Activated T-cell treated with anti-CD3 and anti-CD28 coated beads, Interleukin-2, amount 50 U/mL, for 1 hour (primary cell): ENCODE measurements at places on chromosomes 5 and 9.

DNA sequence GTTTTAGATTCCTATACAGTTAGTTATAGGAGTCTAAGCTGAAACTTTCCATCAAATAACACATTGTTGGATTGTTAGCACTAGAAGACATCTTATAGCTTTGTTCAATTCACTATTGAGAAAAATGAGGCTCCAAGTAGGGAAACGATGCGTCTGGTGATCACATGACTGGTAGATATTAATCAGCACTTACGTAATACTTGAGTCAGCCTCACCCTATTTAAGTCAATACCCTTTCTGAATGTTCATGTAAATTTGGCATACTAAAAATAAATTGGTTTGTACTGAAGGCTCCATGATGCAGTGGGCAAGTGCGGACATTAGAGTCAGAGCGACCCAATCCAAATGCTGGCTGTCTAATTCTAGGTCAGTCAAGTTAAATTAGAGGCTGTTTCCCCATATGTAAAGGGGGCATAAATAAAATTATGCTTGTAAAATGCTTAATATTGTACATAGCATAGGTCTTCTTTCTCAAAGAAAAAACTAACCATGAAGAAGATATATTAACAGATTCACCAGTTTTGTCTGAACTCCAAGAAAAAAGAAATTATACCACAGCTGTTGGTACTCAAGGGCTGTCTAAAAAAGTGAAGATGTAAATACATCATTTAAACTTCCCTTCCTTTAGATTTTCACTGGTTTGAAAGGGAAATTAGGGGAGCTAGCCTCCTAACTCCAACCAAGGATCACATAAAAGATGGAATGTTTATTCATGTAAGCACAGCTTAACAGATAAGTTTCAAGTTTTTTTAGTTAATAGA is 406.6 kb upstream of the TLE4 start:
- DNase-seq, result no peak

- DNase-seq, result no peak
These were observed 388.1 kb upstream of the ACO1 start for GRCh38 chr9:31996331-31996730.

DNA sequence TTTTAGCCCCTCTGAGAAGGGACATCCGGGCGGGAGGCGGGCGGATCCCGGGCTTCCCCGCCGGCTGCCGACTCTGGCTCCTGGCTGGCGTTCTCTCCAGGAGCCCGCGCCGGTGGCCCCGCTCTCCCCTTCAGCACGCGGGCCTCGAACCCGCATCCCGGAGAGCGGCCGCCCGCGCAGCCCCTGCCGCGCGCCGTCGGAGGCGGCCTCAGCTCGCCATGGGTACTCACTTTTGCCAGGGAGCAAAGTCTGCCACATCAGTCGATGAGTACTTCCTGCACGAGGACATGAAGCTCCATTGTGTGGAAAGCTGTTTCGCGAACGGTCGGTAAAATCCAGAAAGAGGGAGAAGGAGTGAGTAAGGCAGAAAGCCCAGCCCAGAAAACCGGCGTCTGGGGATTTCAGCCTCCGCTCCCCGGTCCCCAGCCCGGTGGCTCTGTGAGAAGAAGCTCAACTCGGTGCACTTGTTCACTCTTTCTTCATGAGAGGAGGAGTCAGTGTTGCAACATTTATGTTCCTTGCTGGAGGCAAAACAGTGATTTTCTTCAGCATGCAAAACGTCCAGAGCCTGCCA is at the start of gene PRLR:
PRLR (minus strand) TSS at position 450 of the 574 bp plus-strand sequence. CDS start 140,867 bp downstream, outside the sequence.
- no peak for DNase-seq

- DNase-seq, result no peak
These were observed 10.7 kb downstream of the PDLIM4 start for GRCh38 chr5:132267931-132268768.

DNA sequence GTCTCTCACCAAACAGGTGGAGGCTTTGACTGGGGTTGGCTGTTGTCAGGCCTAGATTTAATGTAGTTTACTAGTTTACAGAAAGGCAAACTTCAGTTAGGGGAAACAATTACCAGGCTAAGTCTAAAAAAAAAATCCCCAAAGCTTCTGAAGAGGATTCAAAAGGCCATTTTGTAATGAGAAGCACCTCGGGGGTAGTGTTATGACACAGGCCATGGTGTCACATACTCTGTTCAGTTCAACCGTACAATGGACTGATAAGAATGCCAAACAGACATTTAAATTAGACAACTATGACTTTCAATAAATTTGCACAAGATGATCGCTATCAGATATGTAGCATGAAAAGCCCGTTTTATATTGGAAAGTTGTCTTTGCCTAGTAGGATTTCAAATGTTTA is 120.1 kb upstream of the PCA3 start:
- DNase-seq, result no peak

- no peak for DNase-seq
These were observed 318.3 kb upstream of the GRAMD2B start for GRCh38 chr5:126104951-126105350.
